D341Med (cell line): ENCODE measurements at places on chromosomes 16 and 17.

- peak; percentile 80 for DNase-seq
Observed at GRCh38 chr17:8073627-8074484, 13.7 kb downstream of the ALOX12B start.

- DNase-seq = peak; percentile 97
Observed at GRCh38 chr16:228852-229730, at the start of gene LUC7L. LUC7L (minus strand) TSS chr16:229449; CDS start chr16:229339, 110 bp downstream.

- DNase-seq = no peak
Observed at GRCh38 chr16:31542763-31543162, 15.1 kb downstream of the AHSP start.

DNA sequence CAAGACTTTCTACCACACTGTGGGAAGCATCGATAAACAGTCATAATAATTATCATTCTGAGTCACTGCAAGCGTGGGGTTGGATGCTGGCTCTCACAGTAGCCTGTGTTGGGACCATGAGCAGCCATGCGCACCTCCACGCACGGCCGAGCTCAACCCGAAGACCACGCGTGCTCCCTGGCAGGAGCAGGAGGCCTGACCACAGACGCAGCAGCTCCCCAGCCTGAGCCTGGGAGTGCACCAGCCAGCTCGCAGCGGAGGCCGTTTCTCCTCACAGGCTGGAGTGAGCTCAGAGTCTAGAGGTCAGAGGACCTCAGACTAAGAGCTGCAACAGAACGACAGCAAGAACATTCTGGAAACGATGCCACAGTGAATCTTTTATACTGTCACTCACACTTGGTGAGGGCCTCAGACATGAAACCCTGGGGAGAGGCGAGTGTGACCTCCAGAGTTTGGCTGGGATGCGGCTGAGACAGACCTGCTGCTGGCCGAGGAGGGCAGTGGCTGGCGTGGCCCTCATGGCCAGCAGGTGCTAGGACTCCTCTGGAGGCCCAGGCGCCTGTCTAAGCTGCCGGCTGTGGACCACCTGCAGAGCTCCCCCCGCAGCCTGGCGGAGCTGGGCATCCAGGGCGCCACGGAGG is 6.0 kb downstream of the NDUFAF8 start:
- no peak for DNase-seq

- no peak for DNase-seq
Observed at GRCh38 chr17:42291129-42291528, 2.8 kb downstream of the STAT5A start.

GRCh38 chr17:50865060-50865867 is 890 bp downstream of the TOB1 start:
- peak; percentile 62 for DNase-seq

DNA sequence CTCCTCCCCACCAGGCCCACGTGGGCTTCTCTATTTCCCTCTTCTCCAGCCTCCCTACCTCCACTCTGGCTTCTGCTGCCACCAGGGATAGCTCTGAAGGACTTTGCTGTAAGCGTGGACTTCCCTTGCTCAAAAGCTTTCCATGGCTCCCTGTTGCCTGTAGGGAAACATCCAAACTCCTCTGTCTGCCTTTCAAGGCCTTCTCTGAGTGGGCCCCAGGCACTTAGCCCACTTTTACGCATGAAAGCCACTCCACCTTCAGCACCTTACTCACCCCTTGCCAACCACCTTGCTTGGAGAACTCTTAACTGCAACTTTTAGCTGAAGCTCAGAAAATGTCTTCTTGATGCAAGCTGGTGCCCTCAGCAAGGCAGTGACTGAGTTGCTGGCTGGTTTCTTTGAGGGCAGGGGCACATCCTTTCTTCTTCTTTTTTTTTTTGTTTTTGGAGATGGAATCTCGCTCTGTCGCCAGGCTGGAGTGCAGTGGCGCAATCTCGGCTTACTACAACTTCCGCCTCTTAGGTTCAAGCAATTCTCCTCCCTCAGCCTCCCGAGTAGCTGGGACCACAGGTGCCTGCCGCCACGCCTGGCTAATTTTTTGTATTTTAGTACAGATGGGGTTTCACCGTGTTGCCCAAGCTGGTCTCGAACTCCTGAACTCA is 52.0 kb upstream of the DLX4 start:
- no peak for DNase-seq

- peak; percentile 31 for DNase-seq
Observed at GRCh38 chr17:79975498-79976134, 60.1 kb downstream of the TBC1D16 start.
